ENCODE measurements at places on chromosomes 2 and 18. TPM values are rescaled to one million over a fixed set of nuclear protein-coding genes. Genes with fewer than 3 reads are reported as not detected.

DNA sequence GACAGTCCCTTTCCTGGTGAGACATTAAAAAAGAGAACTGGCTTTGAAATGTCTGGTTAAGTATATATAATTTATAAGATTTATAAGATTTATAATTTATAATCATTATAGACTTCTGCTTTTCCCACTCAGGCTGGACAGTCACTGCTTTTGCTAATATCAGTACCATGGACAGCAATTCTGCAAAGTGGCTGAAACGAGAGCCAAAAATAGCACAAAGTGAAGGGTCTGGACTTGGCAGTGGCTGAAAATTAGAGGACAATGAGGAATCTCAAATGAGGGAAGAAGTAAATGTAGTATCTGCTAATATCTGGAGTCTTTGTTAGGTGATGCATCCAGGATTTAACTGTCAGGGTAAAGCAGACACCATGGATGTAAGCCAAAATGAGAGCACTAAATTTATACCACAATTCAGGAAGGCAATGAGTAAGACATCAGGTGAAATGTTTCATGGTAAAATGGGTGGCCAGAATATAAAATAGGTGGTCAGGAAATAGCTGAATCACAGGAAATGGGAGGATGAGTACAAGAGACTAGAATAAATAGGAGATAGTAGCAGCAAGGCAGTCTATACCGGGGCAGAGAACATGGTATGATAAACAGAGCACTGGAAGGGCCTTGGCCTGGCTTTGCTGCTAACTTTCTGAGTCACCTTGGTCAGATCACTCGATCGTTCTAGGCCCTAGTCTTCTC, 39.6 kb upstream of the BOD1L2 start:
- H3K36me3 ChIP-seq = no peaks in the 10 kb centered on the region
- peak; percentile 57 for DNase-seq
- H3K27me3 ChIP-seq = no peaks in the 10 kb centered on the region
- H3K27ac ChIP-seq = no peak overlapping the region

DNA sequence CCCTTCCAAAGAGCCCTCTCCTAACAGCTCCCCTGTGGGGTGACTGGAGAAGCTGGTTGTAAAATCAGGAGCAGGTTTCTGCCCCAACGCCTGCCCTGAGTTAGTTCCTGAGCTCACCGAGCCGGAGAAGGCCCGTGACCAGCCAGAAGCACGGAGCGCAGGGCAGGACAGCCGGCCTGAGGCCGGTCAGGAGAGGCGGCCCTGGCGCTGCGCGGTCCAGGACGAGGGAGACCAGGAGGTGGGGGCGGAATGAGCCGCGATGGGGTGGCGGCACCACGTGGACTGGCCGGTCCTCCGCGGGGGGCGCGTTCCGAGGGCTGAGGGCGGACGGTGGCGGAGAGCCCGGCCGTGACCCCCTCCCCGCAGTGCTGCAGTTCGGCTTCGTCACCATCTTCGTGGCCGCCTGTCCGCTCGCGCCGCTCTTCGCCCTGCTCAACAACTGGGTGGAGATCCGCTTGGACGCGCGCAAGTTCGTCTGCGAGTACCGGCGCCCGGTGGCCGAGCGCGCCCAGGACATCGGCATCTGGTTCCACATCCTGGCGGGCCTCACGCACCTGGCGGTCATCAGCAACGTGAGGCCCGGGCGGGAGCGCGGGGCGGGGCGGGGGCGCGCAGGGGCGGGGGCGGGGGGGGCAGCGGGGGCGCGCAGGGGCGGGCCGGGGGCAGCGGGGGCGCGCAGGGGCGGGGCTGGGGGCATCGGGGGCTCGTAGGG, 29.0 kb downstream of the ANO7 start:
- H3K27me3 ChIP-seq = peaks cover 17% of the 10 kb centered on the region
- no peaks in the 10 kb centered on the region for H3K36me3 ChIP-seq
- H3K27ac ChIP-seq = peak overlapping the region; percentile 75
- H3K4me1 ChIP-seq = peaks cover 16% of the 10 kb centered on the region

DNA sequence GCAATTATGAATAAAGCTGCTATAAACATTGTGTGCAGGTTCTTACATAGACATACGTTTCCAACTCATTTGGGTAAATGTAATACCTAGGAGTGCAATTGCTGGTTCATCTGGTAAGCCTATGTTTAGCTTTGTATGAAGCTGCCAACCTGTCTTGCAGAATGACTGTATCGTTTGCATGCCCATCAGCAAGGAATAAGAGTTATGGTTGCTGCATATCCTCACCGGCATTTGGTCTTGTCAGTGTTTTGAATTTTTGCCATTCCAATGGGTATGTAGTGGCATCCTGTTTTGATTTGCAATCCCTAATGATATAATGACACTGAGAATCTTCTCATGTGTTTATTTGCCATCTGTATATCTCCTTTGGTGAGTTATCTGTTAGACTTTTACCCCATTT, 20.7 kb downstream of the CCDC150 start:
- no peaks in the 10 kb centered on the region for H3K27me3 ChIP-seq
- peaks cover 12% of the 10 kb centered on the region for H3K4me1 ChIP-seq
- H3K4me3 ChIP-seq = no peak overlapping the region
- no peaks in the 10 kb centered on the region for H3K36me3 ChIP-seq

DNA sequence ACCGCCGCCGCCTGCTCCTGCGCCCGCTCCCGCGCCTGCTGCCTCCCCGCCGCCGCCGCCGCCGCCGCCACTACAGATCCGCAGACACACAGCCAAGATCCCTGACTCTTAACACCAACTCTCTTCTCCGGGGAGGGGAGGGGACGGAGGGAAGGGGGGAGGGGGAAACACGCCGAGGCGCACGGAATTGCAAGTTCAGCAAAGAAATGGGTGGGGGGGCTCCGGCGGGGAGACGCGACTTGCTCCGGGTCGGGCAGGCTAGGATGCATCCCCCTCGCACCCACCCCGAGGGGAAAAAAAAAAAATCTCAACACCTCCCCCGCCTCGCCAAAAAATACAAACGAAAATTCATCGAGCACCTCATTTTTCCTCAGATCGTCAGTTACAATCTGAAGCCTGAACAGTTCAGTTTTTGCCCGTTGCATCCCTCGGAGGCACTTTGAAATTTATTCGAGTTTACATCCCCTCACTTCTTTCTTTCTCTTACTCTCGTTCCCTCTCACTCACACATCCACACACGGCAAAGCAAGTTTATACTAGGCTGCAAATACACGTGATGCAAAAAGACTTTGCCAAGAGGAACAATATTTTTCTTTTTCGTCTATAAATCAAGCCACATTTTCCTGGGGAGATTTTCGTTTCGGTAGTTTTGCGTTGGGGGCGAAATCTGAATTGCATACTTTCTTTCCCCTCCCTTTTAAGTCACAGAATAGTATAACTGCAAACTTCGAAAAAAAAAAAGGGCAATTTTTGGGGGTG, at the start of gene TCF4:
TSS of gene TCF4 (minus strand) at position 82 of the 759 bp plus-strand sequence. CDS start 1,076 bp downstream, outside the sequence.
- H3K27ac ChIP-seq = peak within 1 kb of the TSS; percentile 88
- H3K4me1 ChIP-seq = peaks cover 26% of the 10 kb centered on the region
- peak within 1 kb of the TSS; percentile 88 for H3K4me3 ChIP-seq
- no peaks in the 10 kb centered on the region for H3K36me3 ChIP-seq
- DNase-seq = peak; percentile 86

DNA sequence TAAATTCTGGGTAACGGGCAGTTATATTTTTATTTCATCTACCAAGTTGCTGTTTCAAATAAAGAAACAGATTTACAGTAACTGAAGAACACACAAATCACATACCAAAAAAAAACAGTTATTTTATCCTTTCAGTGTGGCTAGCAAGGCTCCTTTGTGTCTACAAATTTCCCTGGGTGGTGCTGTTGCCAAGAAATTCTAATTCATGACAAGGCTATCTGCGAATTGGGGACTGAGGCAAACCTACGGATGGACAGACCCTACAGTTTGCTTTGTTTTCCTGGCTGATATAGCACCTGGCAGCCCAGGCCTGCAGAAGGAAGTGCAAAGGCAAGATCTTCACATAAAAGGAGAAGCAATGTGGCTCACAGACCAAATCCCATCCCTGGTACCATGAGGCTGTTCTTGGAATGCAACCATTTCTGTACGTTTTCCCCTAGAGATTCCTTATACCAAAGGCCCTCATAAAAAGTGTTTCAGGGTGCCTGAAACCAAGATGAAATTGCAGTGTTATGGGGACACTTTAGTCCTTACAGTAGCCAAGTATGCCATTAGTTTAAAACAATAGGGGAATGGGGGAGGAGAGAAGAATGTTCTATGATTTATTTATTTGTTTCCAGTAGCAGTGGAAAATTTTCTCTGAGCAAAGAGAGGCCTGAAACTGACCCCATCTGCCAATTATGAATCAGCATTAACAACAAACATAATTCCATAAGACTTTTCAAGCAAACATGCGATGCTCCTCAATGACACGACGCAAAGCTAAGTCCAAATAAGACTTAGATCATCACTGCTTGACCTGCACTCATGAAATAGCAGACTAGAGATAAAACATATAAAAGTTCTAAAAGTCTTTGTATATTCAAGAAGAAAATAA, 4.3 kb downstream of the KLF7 start:
- peak overlapping the region; percentile 98 for H3K27ac ChIP-seq
- peak overlapping the region; percentile 99 for H3K4me3 ChIP-seq
- H3K27me3 ChIP-seq = no peaks in the 10 kb centered on the region
- DNase-seq = peak; percentile 86
- H3K4me1 ChIP-seq = peaks cover 55% of the 10 kb centered on the region
- H3K36me3 ChIP-seq = no peaks in the 10 kb centered on the region

- H3K36me3 ChIP-seq = no peaks in the 10 kb centered on the region
- H3K27me3 ChIP-seq = peaks cover 4% of the 10 kb centered on the region
- no peak overlapping the region for H3K27ac ChIP-seq
- DNase-seq = no peak
Measured at GRCh38 chr18:4107049-4107467, 348.0 kb downstream of the DLGAP1 start.

GRCh38 chr2:97868986-97869721, 126.6 kb downstream of the TMEM131 start:
- no peaks in the 10 kb centered on the region for H3K36me3 ChIP-seq
- no peaks in the 10 kb centered on the region for H3K27me3 ChIP-seq
- DNase-seq = peak; percentile 93
- peak overlapping the region; percentile 91 for H3K27ac ChIP-seq

- no peaks in the 10 kb centered on the region for H3K27me3 ChIP-seq
- H3K4me1 ChIP-seq = peaks cover 15% of the 10 kb centered on the region
- H3K4me3 ChIP-seq = no peak overlapping the region
- no peak for DNase-seq
- H3K27ac ChIP-seq = no peak overlapping the region
Measured at GRCh38 chr18:23159344-23159743, 24.1 kb downstream of the CABLES1 start.

- H3K4me1 ChIP-seq = no peaks in the 10 kb centered on the region
- H3K36me3 ChIP-seq = no peaks in the 10 kb centered on the region
- H3K4me3 ChIP-seq = no peak overlapping the region
- peak; percentile 36 for DNase-seq
Measured at GRCh38 chr18:3062798-3063680, 50.1 kb upstream of the LPIN2 start.

GRCh38 chr2:132726155-132726554, 56.1 kb upstream of the LYPD1 start:
- no peak overlapping the region for H3K4me3 ChIP-seq
- no peaks in the 10 kb centered on the region for H3K36me3 ChIP-seq
- no peak overlapping the region for H3K27ac ChIP-seq
- DNase-seq = no peak

DNA sequence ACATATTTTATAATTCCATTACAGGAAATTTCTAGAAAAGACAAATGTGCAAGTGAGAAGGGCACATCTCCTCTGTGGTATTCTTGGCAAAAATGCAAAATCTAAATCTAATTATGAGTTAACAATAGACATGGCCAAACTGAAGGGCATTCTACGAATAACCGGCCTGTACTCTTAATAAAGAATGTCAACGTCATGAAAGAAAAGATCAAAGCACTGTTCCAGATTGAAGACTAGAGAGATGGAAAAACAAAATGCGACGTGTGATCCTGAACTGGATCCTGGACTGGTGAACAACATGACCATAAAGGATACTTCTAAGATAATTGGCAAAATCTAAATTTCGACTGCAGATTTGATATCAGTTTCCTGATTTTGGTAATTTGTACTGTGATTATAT, 3.0 kb downstream of the CDKL4 start:
- H3K27me3 ChIP-seq = no peaks in the 10 kb centered on the region
- no peaks in the 10 kb centered on the region for H3K4me1 ChIP-seq
- no peak overlapping the region for H3K27ac ChIP-seq
- no peaks in the 10 kb centered on the region for H3K36me3 ChIP-seq
- H3K4me3 ChIP-seq = no peak overlapping the region

DSG4 gene
- total RNA-seq = not detected

C2orf42 gene
- total RNA-seq = 23.2 TPM

SULT1C2 gene
- not detected for total RNA-seq

PSMA8 gene
- not detected for total RNA-seq

ALLC gene
- total RNA-seq = not detected

GNAL gene
- 3.0 TPM for total RNA-seq

All from GM23248 (cell line).